ENCODE measurements at places on chromosomes 13 and 19. TPM values are rescaled to one million over a fixed set of nuclear protein-coding genes. Genes with fewer than 3 reads are reported as not detected.

The MAP2K2 gene
- total RNA-seq = 141 TPM

The GFY gene
- total RNA-seq = not detected

The FSD1 gene
- 0.07 TPM for total RNA-seq

The ZNF20 gene
- total RNA-seq = 7.5 TPM

The GNA15 gene
- total RNA-seq = 93.0 TPM

The TGFBR3L gene
- 5.8 TPM for total RNA-seq

Data from nasal cavity respiratory epithelium epithelial cell of viscerocranial mucosa (primary cell).